ENCODE measurements at places on chromosomes 11 and 22.

DNA sequence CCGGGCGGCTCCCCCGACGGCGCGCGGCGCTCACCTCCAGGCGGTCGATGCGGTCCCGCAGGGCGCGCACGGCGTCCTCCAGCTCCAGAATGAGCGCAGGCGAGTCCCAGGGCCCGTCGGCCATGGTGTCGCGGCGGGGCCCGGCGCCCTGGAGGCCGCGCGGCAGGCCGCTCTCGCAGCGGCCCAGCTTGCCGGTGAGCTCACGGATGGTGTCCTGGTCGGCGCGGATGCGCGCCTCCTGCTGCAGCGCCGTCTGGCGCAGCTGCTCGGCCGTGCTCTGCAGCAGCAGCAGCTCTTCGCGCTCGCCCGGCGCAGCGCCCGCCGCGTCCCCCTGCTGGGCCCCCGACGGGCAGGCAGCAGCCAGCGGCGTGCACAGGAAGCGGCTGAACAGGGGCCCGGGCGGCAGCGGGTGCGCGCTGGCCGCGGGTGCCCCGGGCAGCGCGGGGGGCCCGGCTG lies 599 bp downstream of the NPTXR start:
- DNase-seq, result peak; percentile 55

- no peak for DNase-seq
Observed at GRCh38 chr11:75665990-75666389, 2.8 kb downstream of the MAP6 start.

- peak; percentile 48 for DNase-seq
Observed at GRCh38 chr11:44621140-44621681, 55.7 kb downstream of the CD82 start.

- no peak for DNase-seq
Observed at GRCh38 chr22:20927940-20928572, 10.8 kb downstream of the CRKL start.

GRCh38 chr11:115284773-115285172 lies 219.4 kb downstream of the CADM1 start:
- DNase-seq, result no peak

DNA sequence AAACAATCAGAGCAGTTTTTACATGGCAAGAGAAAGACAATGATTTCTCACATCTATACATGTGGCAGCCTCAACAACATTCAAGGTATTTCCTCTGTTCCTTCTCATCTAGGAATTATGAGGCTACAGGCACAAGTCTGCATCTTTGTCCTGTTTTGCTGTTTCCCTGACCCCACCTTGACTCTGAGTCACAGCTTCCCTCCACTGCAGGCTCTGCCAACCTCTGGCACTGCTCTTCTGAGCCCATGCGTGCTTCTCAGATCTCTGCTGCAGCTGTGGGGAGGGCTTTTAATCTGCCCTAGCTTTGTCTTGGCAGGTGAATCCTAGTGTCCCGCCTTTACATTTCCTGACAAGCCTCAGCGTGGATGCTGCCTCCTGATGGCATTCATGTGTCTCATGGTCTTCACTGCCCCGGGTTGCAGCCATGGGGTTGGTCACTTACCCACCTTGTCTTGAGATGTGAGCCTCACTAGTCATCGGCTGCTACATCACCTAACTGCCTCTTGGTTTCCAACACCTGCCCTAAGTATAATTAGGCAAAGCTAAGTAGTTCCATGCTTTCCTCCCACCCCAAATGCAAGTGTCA lies 578.5 kb downstream of the TBC1D22A start:
- no peak for DNase-seq

DNA sequence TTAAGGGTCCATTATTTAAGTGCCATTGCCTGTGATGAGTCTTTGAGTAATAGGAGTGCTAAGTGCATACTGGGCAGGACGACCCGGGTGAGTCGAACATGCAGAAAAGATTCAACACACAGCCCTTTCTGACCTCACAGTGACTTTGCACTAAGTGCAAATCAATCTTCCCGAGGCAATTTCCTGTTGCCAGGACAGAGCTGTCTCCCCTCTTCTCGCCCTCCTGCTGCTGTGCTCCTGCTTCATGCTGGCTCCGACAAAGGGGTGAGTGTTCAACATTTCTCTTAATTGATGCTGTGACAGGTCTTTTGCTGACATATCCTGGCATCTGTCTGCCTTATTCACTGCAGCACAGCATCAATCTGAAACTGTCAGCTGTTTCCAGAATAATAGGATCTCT lies 42.0 kb downstream of the MCHR1 start:
- DNase-seq, result no peak

DNA sequence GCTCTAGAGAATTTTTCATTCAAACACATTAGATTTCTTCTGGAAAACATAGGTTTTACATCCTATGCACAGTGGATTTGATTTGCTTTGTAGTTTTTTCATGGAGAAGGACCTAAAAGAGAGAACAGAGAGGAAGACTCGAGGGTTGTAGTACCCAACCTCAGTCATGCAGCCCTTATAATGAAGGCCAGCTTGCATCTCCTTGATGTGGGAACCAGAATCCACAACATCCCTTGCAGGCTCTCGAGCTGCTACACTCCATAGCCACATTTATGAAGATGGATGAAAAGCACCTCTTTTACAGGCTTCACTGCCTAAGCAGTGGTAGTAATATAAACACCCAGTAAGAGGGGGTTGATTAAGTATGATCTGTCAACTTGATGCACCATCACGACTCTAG lies 9.5 kb upstream of the OR5B12 start:
- DNase-seq, result no peak

- no peak for DNase-seq
Observed at GRCh38 chr11:47329987-47330931, 22.2 kb downstream of the MYBPC3 start.

DNA sequence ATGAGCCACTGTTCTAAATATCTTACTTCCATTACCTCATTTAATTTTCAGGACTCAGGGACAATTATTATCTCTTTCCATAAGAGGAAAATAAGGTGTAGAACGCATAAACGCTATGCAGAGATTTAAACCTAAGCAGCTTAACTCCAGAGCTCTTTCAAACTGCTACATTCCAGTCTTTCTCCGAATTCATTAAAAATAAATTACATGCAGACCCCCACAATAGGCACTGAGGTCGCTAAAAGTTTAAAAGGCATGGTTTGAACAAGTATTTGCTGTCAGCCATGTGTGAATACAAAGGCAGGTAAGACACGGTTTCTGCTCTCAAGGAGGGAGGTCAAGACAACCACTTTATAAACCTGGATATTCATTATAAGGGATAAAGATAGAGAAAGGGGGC lies 983 bp downstream of the NARS2 start:
- DNase-seq, result no peak

GRCh38 chr22:20567993-20568417 lies 60.6 kb downstream of the MED15 start:
- DNase-seq, result no peak

- DNase-seq, result no peak
Observed at GRCh38 chr11:11620173-11620920, 1.5 kb downstream of the GALNT18 start.

GRCh38 chr11:58994171-58994570 lies 54.9 kb downstream of the GLYATL1 start:
- no peak for DNase-seq

- no peak for DNase-seq
Observed at GRCh38 chr11:45736424-45736823, 68.5 kb upstream of the SLC35C1 start.

DNA sequence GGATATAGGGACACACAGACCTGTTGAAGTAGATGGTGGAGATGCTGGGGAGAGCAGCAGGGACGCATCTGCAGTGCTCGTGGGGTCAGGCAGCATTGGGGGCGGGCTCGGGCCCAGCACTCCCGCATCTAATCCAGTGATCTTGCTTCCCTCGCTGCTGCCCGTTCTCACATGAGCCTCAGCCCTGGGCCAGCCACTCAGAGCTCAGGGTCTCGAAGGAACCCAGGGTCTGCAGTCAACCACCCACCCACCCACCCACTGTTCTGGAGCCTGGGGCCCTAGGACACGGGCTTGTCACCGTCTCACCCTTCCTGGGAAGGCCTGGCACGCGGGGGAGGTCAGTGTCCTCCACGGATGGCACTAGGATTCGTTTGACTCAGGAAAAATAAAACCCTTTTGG lies 406.0 kb downstream of the TBC1D22A start:
- DNase-seq, result no peak
